Astrocyte (in vitro differentiated cells and primary cell): ENCODE measurements at places on chromosomes 16 and 17. TPM values are rescaled to one million over a fixed set of nuclear protein-coding genes. Genes with fewer than 3 reads are reported as not detected.

DNA sequence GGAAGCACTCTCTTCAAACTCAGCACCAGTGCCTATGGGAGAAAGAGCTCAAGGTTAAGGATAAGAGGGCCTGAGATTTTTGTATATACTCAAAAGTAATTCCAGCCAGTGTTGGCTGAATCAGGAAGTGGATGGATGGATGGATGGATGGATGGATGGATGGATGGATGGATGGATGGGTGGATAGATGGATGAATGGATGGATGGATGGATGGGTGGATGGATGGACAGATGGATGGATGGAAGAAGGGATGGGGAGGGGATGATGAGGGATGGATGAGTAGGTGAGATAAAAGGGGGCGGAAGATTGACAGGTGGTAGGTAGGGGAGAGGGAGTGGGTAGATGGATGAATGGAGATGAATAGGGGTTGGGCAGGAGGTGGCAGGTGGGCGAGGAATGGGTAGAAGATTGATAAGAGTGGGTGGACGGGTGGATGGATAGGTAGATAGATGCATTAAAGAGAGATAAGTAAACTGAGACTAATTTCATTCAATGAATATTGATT, 4.1 kb downstream of the CX3CL1 start:
- H3K4me1 ChIP-seq = peaks cover 38% of the 10 kb centered on the region
- no peaks in the 10 kb centered on the region for H3K36me3 ChIP-seq
- no peak overlapping the region for H3K4me3 ChIP-seq

DNA sequence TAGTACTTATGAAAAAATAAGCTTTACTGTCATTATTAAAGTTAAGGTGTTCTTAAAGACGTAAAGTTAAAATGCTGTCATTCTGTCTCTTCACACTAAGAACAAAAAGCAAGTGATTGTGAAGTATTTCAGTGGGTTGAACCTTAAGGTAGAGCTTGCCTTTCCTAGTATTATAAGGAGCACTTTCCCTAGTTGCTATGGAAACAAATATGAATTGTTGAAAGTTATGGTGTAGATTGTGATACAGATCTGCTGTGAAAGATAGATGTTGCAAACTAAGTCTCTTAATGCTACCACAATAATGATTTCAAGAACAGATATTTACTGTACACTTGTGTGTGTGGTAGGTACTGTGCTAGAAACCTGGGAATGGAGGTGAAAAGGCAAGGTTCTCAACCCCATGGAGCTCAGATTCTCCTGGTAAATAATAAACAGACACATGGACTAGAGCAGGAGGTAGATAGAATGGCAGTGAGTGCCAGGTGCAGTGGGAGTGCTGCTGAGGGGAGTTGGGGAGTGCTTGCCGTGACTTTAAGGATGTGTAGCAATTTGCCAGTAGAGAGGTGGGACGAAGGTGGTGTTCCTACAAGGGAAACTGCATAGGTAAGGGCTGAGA, 34.7 kb downstream of the MRTFB start:
- H3K4me3 ChIP-seq = no peak overlapping the region
- no peaks in the 10 kb centered on the region for H3K27me3 ChIP-seq
- no peaks in the 10 kb centered on the region for H3K4me1 ChIP-seq
- DNase-seq = no peak
- no peaks in the 10 kb centered on the region for H3K36me3 ChIP-seq

CDRT15L2 gene
- not detected in 2 replicates for total RNA-seq

DNA sequence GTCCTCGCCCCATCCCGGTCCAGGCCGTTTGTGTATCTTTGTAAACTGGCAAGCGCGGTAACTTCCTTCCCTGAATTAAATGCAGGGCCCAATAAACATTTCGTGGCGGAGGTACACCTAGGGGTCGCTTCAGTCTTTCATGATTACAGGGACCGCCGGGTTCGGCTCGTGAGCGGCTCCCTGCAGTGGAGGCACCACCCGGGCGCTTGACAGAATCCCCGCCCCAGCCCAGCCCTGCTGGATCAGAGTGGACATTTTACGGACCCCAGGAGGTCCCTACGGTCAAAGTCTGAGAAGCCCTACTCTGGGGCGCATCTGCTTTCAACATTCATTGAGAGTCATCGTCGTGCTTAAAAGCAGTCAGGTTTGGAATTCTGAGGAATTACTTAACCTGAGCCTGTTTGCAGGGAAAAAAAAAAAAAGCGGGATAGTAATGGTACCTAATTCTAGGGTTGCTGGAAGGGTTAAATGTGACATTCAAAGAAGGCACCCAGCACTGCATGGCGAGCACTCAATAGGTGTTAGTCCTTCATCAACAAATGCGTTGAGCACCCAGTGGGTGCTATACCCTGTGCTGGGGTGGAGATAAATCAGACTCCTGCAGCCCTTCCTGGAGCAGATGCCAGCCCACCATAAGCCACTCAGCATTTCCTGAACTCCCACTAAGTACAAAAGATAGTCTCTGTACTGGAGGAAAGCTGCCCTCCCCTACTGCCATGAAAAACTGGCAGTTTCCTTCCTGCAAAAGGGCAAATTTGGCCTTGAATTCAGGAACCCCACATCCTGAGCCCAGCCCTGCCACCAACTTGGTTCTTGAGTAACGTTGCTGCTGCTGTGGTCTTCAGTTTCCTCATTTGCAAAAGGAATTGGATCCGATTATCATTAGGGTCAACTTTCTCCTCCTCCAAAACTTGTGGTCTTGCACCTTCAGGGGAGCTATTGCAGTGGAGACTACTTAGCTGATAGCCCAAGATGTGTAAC, 658 bp upstream of the DUSP3 start:
- H3K27ac ChIP-seq = peak overlapping the region; percentile 98
- H3K4me1 ChIP-seq = peaks cover 19% of the 10 kb centered on the region
- peaks cover 3% of the 10 kb centered on the region for H3K36me3 ChIP-seq
- peak overlapping the region; percentile 76 for H3K4me3 ChIP-seq

DNA sequence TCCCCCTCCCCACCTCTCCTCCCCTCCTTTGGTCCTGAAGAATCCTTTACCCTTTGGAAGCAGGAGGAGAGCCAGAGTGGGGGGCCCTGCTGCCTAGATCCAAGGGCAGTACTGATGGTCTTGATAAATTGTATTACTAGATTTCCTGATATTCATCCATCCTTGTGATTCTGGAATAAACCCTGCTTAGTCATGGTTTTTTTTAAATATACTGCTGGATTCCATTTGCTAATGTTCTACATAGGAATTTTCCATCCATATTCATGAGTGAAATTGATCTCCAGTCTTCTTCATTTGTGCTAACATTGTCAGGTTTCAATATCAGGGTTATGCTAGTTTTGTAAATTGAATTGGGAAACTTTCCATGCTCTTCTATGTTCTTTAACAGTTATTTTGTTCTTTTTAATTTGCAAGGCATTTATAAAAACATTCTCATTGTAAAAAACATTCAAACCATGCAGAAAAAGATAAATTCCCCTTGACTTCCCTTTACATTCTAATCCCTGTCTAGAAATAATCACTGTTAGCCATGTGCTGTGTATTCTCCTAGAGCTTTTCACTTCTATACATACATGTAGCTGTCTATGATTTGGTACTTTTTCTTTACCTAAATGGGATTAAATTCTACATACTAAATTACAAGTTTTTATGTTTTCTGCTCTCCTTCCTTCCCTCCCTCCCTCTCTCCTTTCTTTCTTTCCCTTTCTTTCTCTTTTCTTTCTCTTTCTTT, 56.7 kb downstream of the CCDC42 start:
- H3K27me3 ChIP-seq = no peaks in the 10 kb centered on the region
- no peak overlapping the region for H3K4me3 ChIP-seq
- H3K27ac ChIP-seq = no peak overlapping the region
- no peaks in the 10 kb centered on the region for H3K36me3 ChIP-seq
- DNase-seq = no peak

GRCh38 chr16:23061669-23062068, 87.6 kb downstream of the USP31 start:
- H3K4me1 ChIP-seq = peaks cover 6% of the 10 kb centered on the region
- H3K36me3 ChIP-seq = no peaks in the 10 kb centered on the region
- H3K27me3 ChIP-seq = no peaks in the 10 kb centered on the region
- H3K27ac ChIP-seq = no peak overlapping the region
